ENCODE measurements at places on chromosomes 11 and 22.
A peak's percentile ranks its signal among the peaks of the same experiment; 100 is the strongest.

DNA sequence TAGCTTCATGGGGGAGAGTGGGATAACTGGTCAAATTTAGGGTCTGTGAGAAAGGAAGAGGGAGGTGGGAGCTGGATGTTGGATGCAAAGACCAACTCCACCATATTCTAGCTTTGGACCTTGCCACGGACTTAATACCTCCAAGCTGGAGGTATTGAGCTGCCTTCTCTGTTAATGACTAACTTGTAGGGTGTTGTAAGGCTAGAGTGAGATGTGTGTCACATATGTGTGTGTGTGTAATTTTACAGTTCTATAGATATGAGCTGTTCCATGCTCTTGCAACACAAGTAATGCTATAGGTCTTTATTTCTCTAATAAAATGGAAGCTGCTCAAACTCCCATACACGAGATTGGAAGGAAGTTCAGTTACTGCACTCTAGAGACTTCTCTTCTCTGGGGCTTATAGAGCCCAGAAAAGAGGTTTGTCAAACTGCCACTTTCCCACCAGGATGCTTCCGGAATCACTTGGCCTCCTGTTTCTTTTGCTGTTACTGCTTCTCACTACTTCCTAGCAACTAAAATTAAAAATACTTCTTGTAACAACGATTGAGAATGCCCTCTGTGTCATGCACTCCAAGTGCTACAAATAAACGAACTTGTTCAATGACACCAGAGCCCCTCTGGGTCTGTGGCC, 16.0 kb upstream of the FJX1 start:
- DNase-seq: no peak

DNA sequence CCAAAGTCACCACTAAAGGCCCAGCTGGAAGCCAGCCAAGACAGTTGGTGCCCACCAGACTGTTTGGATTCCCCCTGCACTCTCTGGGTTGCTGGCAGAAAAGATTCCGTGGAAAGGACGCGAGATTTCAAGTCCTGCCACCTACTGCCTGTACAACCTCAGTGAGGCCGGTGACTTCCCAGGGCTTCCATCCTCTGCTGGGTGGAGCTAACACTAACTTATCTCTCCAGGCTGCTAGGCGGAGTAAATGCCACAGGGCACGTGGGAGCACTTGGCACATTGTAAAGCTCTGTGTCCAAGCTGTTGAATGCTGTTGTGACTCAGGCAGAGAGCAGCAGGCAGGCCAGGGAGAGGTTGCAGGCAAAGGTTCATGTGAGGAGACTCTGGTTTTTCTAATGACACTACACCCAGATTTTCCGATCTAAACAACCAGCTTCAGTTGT, 50.9 kb upstream of the CDON start:
- DNase-seq: no peak

DNA sequence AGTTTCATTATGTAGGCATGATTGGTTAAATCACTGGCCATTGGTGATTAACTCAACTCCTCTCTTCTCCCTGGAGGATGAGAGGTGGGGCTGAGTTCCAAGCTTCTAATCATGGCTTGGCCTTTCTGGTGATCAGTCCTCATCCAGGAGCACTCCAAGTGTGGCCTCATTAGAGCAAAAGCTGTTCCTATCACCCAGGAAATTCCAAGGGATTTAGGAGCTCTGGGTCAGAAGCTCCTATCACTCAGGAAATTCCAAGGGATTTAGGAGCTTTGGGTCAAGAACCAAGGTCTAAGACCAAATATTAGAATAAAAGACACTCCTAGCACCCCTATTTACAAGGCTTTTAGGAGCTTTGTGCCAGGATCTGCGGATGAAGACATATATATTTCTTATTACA, 168.0 kb upstream of the BDNF start:
- no peak for DNase-seq

DNA sequence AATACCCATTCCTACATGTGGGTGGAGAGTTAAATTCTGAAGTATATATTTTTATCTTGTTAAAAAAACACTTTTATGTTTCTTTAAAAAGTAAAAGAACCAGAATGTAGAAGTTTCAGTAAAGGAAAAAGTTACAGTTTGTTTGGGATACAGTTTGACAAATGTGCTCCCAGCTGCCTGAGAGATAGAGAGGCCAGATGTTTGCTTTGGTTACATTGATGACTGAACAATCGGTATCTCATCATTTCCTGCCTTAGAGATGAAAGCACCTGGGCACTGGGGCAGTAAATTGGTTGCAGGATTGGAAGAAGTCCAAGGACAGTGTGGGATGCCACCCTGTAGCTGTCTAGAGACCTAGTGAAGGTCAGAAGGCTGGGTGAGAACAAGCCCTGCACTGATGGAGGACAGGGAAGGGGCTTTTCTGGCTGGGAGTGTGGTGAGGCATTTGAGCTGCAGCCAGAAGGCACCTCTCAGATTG, 16.6 kb downstream of the MED15 start:
- no peak for DNase-seq

DNA sequence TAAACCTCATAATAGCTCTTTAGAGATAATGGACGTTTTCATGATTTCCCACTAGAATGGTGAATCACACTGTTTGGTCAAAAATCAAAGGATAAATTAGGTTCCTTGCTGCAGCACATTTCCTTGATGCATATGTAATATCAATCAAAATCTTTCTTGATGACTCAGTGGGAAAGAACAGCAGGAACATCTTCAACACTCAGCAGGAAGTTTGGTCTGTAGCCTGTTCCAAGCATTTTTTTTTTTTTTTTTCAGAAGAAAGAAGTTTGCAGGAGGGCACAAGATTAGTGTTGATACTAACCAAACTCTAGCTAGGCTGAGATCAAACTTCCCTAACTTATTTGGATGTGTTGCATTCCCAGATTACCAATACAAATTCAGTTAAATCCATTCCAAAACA, 1529.8 kb downstream of the FAM181B start:
- DNase-seq: no peak

- DNase-seq: peak; percentile 37
These were observed 12.7 kb upstream of the TREH start for GRCh38 chr11:118691926-118692830.

GRCh38 chr11:25838918-25839625, 492.9 kb upstream of the ANO3 start:
- DNase-seq: no peak

GRCh38 chr22:37329238-37330140, 47.2 kb downstream of the CYTH4 start:
- no peak for DNase-seq

Data from inflammatory macrophage (primary cell).